Stromal cell of bone marrow (primary cell): ENCODE measurements at places on chromosomes 1 and 21.

- no peak for DNase-seq
Observed at GRCh38 chr21:46062471-46063211, 35.3 kb upstream of the COL6A2 start.

- peak; percentile 56 for DNase-seq
Observed at GRCh38 chr1:18999359-18999758, 42.9 kb upstream of the IFFO2 start.

DNA sequence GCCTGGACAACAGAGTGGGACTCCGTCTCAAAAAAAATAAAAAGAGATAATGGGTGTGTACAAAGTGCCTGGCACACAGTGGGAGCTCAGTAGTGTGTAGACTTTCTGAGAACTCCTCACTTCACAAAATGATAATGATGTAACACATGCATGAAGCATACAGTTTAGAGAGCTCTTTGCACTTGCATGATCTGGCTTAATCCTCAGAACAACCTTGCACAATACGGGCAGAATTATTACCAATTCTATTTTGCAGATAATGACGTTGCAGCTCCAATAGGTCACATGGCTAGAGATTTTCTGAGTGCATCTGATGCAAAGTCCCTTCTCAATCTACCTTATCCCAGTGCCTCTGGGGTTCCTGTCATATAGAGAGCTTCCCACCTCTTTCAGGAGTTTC, 71.4 kb downstream of the CD247 start:
- DNase-seq: no peak

DNA sequence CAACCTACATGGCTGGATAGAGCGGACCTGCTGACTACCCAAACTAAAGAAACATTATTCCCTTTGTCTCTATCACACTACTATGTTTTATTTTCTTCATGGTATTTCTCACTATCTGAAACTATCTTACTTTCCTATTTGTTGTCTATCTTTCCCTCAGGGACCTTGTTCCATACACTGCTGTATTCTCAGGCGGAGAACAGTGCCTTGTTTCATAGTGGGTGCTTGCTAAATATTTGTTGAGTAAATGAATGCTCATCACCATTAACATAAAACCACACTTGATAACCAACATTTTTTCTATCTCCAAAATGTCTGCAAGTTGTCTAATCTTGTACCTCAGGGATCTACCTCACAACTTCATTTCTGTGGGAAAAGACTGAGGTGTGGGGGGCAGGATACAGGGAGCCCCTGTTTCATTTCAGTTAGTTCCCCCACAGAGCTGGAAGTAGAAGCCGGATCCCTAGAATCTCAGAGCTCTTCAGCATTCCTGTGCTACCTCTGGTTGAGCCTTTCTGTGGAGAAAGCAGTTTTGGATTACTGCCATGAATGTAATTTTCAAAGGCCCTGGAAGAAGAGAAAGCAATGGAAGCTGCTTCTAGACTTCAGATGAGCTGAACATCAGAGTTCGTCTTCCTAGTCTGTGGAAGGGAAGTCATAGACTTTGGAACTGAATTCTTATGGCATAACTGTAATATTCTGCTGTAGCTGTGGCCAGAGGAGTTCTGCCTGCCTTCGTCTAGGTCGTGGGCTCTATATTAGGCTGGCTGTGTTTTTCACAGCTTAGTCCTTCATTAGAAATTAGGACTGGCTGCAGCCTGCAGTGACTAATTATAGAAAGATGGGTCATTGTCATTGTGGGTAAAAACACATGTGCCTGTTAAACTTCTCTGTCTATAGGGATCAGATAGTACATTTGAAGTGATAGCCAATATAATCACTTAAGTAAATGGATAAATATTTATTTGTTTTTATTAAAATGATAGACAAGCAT, 293.2 kb upstream of the SGIP1 start:
- no peak for DNase-seq

DNA sequence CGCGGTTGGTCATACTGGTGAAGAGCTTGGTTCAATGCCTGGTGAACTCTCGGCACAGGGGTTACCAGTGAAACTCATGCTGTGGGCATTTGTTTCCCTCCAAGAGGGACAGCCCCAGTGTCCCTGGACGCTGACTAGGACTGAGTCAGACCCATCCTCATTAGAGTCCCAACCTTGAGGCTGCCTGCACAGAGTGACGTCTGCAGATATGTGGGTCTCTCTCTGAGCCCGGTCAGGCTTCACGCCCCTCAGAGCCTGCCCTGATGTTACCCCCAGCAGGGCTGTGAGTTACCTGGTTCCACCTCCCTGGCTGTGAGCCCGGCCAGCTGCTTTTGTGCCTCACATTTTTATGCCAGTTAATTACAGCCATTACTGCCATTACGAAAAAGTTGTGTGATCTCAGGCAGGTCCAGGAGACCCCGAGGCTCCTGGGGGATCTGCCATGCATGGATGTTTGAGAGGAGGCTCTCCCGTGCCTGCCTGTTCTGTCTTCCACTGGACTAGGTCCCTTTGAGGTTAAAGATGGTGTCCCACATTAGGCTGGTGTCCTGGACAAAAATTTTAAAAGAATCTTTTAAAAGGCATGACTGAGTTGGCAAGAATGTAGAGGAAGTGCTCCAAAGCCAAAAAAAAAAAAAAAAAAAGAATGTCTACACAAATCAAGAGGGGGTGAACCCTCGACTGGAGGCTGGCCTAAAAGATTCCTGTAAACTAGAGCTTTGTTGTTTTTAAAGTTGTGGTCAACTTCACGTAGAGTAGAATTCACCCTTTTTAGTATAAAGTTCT, 36.6 kb upstream of the PADI1 start:
- DNase-seq: peak; percentile 87
